ENCODE measurements at places on chromosomes 3 and 15.

DNA sequence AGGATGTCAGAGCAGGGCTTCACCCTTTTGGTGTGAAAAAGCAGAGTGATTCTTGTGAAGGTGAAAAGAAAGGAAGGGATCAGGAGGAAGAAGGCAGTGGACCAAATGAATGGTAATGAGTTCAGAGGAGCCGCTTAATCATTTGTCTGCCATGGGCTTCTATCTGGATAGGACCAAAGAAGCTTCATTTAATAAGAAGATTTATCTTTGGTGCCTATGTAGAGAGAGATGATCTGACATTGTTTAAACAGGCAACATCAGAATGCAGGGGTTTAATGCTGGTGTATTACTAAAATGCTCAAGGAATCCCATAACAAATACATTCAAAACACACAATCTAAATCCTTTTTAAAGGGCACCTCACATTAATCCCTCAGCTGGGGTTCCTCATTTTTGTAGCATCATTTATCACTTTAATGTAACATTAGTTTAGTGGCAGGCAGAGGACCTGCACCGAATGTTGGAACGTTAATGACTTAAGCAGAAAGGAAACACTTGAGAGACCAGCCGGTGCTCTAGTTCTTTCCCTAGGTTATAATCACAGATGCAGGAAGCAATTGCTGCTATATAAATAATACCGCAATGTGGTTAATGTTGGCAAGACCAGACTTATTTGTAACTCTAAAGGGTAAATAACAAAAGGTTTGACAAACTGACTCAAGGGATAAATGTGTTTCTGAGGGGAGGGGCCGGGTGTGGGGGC is 27.9 kb upstream of the IL1RAP start:
- DNase-seq: peak; percentile 13

GRCh38 chr3:119624002-119624720 is 26.5 kb downstream of the PLA1A start:
- no peak for DNase-seq

DNA sequence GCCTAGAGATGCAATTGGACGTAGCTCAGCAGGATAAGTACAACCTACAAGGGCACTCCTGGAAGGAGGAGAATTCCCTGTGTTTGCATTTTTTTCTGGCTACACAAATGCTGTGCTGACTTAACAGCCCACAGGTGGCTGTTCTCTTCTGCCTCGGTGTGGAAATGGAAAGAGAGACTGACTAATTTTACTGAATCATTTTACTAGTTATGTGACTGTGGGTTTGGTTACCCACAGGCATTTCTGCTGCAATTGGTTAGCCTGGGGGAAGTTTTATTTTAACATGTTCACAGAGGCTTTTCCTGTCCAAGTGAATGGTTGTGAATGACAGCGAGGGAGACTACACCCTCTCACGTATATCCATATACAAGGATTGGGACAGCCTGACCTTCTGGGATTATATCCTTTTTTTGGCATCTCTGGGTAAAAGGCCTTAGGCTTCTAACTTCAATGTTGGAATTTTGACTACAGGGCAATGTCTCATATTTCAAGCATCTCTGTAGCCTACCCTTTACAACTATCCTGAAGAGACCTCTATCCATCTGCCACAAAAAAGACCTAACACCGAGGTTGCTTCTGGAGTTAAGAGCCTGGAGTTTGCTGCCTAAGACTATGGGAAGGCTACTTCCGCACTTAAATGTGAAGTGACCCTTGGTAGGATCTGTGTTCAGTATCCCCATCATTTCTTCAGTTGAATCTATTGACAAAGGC is 67.2 kb upstream of the TP63 start:
- DNase-seq: peak; percentile 65

DNA sequence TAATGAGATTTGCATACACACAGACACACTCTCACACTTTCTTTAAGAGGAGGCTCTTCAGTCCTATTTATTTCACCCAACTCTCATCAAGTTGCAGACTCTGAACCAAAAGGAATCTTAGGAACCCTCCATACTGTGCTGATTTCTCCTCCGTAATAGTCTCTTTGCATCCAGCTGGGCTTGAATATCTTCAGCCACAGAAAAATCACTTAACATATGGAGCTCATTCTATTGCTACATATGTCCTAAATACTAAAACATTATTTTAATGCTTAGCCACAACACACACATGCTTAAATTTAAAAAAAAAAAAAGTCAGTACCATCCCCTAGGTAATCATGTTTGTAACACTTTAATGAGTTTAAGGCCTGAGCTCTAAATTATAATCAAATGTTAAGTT is 287.5 kb upstream of the CNTN6 start:
- no peak for DNase-seq

DNA sequence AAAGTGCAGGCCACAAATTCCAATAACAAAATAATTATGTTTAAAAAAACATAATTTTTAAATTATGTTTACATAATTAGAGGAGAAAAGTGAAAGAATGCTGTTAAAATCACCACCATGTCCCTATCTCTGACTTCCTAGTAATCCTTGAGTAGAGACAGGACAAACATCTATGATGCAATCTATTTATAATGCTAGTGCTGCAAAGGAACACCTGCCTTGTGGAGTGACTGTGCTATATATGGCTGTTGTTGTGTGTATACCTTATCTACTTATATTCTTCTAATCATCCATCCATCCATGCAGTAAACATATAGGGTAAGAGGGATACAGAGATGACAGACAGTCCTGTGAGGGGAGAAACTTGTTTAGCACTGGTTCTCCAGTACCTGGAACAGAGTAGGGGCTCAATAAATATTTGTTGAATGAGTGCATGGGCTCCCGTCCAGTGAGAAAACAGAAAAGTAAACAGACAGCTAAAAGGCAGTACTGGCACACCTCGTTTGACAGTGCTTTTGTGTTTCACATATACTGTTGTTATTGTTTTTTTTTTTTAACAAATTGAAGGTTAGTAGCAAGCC is 229.3 kb upstream of the UBE2E1 start:
- no peak for DNase-seq

DNA sequence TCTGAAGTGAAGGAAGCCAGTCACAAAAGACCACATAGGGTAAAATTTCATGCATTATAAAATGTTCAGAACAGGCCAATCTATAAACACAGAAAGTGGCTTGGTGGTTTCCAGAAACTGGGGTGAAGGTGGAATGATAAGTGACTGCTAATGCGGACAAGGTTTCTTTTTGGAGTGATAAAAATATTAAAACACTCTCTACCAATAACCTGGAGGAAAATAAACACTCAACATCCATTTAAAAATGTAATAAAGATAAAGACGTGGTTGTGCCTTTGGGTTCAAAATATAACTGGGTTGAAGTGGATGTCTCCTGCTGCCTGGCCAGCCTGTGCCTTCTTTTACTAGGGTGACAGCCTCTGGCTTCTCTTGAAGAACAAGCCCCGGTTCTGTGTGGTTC is 70.9 kb upstream of the GCNT3 start:
- no peak for DNase-seq

DNA sequence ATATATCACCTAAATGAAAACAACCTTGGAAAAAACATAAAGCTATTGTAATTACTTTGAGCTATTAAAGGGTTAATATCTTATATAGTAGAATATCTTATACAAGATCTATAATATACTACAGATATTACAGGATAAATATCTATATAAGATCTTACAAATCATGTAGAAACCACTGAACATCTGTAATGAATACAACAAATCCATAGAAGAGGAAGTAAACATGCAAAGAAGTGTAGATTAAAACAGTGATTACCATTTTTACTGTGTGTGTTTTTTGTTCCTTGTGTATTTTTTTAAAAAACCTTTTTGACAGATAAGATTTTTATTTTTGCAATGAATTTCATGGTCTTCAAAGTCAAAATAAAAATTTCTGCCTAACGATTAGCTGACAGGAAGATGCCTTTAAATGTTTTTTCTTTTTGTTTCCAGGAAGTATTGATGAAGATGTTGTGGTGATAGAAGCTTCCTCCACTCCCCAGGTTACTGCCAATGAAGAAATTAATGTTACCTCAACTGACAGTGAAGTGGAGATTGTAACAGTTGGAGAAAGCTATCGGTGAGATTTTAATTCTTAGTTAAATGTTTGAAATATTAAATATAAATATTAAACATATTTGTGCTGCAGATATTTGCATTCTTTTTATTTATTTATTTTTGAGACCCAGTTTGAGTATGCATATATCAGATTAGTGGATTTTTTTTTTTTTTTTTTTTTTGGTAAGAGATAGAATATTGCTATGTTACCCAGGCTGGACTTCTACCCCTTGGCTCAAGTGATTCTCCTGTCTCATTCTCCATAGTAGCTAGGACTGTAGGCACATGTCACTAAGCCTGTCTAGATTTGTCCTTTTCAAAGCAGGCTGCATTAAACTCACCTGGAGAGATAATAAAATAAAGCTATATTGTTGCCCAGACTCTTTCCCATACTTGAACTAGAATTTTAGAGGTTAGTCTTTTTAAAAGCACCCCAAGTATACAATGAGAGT is 52.8 kb upstream of the CCNB2 start:
- DNase-seq: no peak

GRCh38 chr3:124741027-124741426 is 10.8 kb downstream of the UMPS start:
- peak; percentile 48 for DNase-seq

DNA sequence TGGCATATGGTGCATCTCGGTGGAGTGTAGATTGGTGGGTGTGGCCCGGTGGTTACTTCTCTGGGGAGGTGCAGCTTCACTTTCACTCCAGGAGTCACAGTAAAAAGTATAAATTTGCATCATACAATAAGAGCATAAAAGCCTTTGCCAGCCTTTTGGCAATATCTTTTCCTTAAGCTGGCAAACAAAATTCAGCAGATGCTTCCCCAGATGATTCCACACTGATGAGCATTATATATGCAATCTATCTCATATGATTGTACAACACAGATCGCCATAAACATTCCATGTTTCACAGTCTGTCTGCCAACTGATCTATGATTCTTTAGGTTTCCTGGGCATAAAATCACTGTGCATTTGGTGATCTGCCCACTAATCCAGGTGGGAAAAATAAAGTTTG is 120.2 kb upstream of the ALCAM start:
- no peak for DNase-seq

DNA sequence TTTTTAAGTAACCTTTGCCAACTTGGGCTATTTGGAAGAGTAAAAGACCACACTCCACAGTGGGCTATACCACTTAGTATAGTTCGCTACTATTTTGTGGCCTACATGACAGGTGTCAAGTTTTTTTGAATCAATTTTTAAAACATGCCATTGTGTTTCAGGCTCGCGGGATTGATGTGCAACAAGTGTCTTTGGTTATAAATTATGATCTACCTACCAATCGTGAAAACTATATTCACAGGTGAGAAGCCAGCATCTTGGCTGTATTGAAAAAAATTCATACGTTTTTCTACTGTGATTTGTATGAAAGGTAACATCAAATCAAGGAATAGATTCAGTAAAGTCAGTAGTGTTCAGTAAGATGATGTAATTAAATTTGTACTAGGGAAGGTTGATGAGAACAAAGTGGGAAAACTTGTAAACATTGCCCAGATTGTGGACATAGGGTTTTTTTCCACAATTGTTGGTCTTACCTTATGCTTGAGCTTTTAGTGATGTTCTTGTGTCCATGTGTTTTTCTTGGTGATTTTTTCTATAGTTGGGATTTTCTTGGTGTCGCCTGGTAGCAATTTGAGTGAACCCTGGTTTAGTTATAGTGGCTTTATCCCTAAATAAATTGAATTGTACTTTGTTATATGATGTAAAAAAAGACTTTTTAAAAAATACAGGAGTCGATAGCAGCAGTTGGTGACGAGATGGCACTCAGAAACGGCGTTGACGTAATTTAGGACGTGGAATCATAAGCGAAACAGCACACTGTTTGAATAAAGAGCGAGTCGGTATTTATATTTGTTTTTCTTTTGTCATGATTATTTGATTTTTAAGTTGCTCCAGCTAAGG is 4.5 kb downstream of the EIF4A2 start:
- no peak for DNase-seq

DNA sequence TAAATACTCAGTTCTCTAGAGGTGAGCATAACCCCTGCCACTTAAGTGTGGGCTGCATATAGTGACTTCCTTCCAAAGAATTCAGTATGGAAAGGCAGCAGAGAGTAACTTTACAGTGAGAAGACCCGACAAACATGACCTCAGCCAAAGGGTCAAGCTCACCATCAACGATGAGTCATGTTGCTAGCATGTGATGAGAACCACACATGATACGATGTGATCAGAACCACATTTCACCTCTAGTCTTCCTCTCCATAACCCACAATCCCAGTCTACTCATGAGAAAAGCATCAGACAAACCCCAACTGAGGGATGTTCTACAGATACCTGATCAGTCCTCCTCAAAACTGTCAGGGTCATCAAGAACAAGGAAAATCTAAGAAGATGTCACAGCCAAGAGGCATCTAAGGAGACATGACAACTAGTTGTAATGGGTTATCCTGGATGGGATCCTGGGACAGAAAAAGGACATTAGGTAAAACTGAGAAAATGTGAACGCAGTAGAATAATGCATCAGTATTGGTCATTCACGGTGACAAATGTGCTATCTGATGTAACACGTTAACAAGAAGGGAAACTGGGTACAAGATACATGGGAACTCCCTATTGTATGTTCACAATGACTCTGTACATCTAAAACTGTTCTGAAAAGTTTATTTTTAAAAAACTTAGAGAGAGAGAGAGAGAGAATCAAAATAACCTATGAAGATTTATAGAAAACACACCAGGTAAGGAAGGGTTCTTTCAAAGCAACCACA is 28.3 kb downstream of the SEC61A1 start:
- peak; percentile 94 for DNase-seq

DNA sequence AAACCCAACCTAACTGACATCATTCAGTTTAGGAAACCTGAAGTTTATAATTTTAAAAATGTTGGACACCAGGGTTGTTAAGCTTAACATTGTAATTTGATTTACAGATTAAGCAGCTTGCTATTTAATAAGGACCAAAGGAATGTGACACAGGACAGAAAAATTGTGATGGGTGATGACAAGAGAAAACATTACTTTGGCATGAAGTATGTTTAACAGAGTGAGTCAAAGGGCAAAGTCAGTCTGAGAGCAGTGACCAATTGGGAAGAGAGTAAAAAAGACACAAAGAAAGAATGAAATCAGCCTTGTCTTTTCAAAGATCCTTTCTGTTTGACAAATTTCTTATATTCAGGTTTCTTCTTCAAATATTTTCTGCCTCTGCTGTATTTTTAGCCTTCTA is 1301.6 kb downstream of the SI start:
- no peak for DNase-seq
